ENCODE measurements at places on chromosomes 2 and 18.

- no peak for DNase-seq
Observed at GRCh38 chr2:149389506-149390167, 59.2 kb downstream of the LYPD6 start.

DNA sequence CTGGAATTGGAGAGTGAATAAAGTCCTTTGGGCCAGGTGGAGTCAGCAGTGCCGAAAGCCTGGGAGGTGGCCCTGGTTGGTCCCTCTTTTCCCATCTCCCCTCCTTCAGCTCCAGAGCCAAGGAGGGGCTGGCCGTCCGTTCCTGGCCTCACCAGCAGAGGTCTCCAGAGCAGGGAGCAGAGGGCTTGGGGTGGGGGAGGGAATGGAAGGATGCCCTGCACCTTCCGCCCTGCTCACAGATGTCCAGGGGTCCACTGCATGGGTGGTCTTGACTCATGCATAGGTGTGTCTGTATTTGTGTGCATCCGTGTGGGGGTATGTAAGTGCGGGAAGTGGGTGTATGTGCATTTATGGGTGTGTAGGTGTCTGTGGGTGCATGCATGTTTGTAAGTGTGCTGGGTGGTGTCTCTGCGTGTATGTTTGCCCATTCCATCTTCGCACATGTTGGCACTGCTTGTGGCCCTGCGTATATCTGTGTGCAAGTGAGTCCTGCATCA lies 201.8 kb downstream of the ZFP36L2 start:
- DNase-seq, result no peak

DNA sequence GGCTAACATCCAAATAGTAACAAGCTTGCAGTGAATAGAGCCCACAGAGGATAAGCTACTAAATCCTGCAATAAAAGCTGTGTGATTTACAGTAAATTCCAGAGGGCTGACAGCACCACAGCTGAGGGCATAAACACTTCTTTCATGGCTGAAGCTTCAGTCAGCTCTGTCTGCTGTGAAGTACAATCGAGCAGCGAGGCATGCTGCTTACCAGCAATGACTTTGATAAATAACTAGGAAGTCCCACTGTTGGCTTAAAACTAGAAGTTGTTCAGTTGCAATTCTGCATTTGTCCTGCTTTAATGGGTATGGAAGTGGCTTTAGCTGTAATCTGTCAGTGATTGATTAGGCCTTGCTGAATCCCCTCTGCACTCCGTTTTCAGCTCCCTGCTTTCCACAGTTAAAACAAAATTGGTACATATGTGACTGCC lies 65.2 kb upstream of the FIGN start:
- DNase-seq, result no peak

DNA sequence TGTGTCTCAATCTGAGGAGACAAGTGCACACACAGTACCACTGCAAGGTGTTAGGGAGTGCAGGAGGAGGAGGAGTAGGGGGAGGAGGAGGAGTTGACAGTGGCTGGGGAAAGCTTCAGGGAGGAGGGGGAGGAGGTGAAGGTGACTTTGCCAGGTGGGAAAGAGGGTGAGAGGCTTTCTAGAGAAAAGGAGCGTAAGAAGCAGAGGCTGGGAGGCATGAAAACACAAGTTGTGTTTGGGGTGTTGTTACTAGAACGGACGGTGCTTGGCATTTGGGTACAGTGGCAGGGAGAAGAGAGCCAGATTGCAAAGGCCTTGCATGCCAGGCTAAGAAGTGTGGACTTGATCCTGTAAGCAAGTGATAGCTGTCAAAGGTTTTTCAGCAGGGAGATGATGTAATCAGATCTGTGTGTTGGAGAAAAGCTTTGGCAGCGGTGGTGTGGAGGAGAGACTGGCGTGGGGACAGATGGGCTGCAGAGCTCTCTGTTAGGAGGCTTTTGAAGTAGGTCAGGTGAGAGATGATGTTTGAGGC lies 16.2 kb downstream of the TANC1 start:
- DNase-seq, result no peak

DNA sequence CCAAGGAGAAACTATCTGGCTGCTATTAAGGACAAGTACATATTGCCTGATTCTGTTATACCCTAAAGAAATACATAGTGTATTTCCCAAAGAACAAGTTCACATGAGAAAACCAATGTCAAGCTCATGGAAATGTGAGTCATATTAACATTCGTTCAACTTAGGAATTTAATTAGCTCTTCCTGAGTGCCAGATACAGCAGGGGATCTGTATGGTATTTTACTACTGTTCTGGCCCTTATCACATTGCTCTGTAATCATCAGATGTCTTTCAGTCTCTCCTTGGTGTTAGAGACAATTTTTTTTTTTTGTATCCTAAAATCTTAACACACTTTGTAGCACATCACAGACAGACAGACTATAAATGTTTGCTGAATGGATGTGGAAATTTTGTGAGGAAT lies 395.0 kb upstream of the CRIM1 start:
- DNase-seq, result no peak

DNA sequence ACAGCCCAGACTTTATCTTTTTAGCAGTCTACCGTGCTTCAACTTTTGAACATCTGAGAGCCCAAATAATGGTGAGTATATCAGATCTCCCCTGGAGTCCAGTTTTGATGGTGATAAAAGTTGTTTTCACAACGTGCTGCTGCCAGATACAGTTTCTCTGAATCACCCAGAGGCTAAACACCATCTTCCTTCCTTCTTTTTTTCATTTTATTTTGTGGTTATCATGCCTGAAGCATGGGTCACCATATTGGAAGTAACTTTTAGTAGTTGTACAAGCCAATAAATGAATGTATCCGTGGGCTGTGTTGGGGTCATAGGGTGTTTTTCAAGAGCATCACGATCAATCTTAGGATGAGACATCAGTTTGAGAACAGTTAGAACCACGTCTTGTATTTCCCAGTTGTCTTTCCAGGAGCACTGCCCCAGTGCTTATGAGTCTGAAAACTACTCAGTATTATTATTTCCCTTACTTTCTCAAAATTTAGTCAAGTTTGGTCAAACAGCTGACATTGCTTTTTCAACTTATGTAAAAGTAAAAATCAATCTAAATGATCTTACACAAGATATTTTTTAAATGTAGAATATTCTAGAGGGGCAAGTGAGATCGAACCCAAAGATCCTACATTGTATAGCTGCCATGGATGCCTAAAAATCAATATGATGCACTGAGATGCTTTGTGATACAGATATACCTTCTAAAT lies 311.4 kb downstream of the CTNNA2 start:
- no peak for DNase-seq

- DNase-seq, result no peak
Observed at GRCh38 chr2:186733414-186733813, 39.6 kb downstream of the FAM171B start.

GRCh38 chr2:12948231-12948960 lies 231.7 kb downstream of the TRIB2 start:
- DNase-seq, result no peak

DNA sequence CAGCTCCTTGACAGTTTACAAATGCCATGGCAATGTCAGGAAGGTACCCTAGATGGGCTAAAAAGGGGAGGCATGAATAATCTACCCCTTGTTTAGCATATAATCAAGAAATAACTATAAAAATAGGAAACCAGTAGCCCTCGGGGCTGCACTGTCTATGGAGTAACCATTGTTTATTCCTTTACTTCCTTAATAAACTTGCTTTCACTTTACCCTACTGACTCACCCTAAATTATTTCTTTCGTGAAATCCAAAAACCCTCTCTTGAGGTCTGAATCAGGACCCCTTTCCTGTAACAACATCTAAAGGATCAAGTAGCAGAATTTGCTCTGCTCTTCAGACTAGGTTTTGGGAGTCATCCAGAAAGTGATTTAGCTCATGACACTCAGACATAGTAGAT lies 43.7 kb downstream of the CD8B2 start:
- DNase-seq, result no peak

- DNase-seq, result no peak
Observed at GRCh38 chr2:196563876-196564275, 75.6 kb upstream of the CCDC150 start.

DNA sequence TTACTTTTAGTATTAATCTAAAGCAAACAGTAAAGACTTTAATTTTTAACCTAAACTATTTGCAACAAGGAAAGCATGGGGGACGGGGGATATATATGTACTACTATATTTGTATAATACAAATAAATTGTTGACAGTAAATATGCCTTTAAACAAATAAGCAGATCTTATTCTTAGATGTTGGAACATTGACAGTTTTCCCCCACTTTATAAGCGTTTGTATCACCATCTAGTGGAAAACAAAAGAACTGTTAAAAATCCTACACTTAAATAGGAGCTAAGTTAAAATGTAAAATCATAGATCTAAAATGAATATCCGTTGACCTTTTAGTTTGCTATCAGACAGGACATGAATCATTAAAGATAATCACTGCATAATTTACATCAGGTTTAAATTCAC lies 50.0 kb downstream of the RBBP8 start:
- DNase-seq, result no peak

DNA sequence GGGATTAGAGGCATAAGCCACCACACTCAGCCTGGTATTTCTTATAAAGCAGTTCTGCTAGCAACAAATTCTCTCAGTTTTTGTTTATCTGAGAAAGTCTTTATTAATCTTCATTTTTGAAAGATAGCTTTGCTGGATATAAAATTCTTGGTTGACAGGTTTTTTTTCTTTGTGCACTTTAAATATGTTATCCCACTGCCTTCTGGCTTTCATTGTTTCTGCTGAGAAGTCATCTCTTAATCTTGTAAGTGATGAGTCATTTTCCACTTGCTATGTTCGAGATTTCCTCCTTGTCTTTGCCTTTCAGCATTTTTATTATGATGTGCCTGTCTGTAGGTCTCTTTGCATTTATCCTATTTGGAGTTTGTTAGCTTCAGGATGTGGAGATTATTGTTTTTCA lies 5.9 kb upstream of the ELAC1 start:
- DNase-seq, result no peak

- no peak for DNase-seq
Observed at GRCh38 chr2:10305254-10305635, 2.5 kb downstream of the HPCAL1 start.

GRCh38 chr2:176851200-176851888 lies 361.2 kb upstream of the HNRNPA3 start:
- no peak for DNase-seq

GRCh38 chr2:146079216-146079615 lies 1559.3 kb upstream of the ZEB2 start:
- DNase-seq, result no peak

DNA sequence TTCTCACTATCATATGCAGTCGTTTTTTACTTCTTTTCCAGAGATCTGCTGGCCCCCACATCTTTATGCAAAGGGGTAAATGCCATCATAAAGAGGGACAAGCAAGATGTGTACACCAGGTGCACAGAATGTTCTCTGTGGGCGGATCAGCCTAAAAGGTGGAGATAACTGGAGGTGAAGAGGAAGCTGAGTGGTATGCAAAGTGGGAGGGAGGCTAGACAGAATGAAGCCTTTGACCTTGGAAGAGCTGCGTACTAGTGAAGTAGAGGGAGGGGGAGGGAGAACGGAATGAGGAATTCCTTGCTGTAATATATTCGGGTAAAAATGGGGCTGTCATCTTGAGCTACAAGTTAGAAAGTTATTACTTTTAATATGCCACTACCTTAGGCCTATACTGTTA lies 287.5 kb upstream of the VRK2 start:
- DNase-seq, result no peak

GRCh38 chr18:72808680-72809079 lies 59.1 kb downstream of the NETO1 start:
- no peak for DNase-seq

GRCh38 chr2:142280831-142281230 lies 150.0 kb upstream of the LRP1B start:
- DNase-seq, result no peak

GRCh38 chr2:28068088-28068487 lies 177.6 kb downstream of the BABAM2 start:
- no peak for DNase-seq

DNA sequence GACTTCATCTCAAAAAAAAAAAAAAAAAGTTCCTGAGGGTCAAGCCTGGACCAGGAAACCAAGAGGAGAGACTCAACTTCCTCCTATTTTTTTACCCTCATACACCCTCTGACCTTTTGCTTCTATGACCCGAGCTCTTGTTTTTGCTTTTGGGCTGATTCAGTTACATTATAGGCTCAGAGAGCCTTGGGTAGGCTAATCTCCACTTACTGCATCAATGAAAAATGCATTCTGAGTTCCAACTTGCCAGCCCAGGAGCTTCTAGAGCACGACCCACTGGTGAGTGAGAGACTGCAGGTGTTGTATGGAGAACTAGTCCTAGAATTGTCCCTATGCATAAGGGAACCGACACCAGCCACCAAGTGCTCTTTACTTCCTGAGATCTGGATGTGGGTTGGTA lies 91.1 kb downstream of the CABLES1 start:
- no peak for DNase-seq

DNA sequence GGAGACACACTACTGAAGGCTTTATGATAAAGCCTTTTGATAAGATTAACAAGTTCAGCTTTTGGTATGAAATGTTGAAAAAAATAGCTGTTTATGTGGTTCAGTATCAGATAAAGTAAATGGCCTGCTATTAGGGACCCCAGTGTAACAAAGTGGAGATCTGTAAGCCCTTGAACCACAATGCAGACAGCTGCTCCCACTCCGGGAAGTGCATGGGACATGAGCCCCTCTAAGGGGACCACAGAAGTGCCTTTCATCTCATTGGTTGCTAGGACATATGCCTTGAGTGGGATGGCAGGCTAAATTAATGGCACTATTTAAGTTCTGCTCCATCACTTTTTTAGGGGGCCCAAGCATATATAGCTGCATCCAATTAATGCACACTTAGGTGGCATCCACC lies 167.6 kb upstream of the SOX11 start:
- DNase-seq, result no peak

GRCh38 chr2:43169099-43169945 lies 57.1 kb downstream of the ZFP36L2 start:
- no peak for DNase-seq

DNA sequence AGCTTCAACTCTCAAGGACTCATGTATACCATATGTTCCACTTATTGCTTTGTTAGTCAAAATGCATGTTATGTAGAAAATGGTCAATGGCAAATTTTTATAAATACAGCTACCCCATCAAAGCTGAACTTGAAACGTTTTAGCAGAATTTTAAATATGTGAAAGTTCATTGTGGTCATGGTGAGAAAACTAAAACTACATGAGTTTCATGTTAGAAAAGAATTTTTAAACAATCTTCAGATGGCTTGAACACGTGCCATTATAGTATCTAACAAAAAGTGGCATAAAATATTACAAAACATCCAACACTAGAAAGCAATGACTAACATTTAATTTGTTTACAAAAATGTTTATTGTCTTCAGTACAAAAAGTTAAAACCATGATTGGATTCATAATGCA lies 246.0 kb upstream of the KCNJ3 start:
- no peak for DNase-seq

Data from activated CD4-positive, alpha-beta T cell treated with anti-CD3 and anti-CD28 coated beads, Interleukin-2, amount 50 U/mL, for 24 hours (primary cell).